ENCODE measurements at places on chromosomes 12 and 14.

GRCh38 chr12:15534322-15534721, 212.0 kb downstream of the PTPRO start:
- DNase-seq, result no peak

DNA sequence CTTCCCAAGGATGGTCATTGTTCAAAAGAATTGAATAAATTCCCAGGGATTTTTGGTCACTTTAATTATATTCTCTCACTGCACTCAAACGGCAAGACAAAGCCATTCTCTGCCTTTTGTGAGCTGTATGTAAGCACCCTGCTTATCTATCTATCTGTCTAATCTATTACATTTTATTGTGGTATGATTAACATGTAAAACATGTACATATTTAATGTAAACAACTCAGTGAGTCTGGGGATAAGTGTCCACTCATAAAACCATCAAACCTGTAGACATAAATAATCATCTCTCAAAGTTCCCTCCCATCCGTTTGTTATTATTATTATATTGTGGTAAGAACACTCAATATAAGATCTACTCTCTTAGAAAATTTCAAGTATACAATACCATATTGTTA, 167.1 kb downstream of the CAND1 start:
- DNase-seq, result no peak

DNA sequence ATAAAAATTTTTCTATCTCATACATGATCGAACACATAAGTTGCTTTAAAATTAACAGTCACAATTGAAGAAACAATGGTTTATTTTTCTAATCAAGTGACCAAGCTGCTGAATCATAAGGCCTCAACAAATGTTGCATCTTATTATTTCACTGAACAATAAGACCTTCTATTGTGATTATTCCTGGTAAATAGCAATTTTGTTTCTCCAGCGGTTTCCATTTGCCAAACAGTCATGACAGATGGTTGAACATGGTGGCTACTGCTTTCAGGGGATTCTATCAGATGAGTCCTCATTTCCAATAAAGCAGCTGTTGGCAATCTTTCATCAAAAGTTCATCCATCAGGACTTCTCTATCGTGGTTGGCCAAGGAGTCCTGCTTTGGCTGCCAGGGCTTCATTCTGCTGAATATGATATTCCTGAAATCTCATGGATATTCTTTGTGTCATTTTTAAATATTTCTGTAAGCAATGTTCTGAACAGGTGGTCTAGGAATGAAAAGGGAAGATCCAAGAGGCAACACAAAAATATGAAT, 13.0 kb downstream of the TOMM20L start:
- DNase-seq, result no peak

- DNase-seq, result no peak
Observed at GRCh38 chr12:56243731-56244181, 13.9 kb downstream of the SLC39A5 start.

DNA sequence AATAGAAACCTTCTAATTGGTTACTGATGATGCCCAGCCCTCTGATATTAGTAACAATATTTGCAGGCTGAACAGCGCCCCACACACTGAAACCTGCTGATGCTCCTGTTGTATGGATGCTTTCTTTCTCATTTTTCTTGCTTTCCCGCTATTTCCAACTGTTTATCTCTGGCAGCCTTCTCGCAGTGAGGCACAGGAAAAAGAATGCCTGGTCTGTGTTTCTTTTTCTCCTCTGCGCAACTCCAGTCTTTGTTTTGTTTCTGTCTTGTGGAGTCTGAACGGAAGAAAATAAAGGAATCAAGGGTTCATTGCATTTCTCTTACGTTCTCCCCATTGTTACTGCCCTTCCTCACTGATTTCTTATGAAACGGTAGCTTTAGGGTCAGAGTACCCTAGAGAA, 451.2 kb downstream of the EGLN3 start:
- no peak for DNase-seq
